CD4-positive, CD25-positive, alpha-beta regulatory T cell (primary cell): ENCODE measurements at places on chromosomes 12 and 14. TPM values are rescaled to one million over a fixed set of nuclear protein-coding genes. Genes with fewer than 3 reads are reported as not detected.

DNA sequence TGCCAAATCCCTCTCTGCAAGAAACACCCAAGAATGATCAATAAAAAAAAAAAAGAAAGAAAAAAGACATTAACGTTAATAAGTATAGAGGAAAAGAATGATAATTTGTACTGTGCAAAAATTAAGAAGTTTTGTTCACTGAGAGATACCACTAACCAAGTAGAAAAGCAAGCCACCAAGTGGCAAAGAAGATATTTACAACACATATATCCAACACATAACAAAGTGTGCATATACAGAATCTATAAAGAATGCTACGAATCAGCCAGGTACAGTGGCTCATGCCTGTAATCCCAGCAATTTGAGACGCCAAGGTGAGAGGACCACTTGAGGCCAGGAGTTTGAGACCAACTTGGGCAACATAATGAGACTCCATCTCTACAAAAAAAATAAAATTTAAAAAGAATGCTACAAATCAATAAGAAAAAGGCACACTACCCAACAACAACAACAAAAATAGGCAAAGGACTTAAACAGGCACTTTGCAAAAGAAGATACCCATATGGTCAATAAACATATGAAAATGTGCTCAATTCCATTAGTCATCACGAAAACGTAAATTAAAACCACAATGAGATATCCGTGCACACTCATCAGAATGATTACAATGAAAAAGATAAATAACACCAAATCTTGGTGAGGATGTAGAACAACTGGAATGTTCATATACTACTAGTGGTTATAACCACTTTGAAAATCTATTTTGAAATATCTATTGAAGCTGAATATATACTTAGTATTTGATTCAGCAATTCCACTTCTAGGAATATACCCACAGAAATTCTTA is 19.8 kb downstream of the GALNT4 start:
- no peak for DNase-seq

DNA sequence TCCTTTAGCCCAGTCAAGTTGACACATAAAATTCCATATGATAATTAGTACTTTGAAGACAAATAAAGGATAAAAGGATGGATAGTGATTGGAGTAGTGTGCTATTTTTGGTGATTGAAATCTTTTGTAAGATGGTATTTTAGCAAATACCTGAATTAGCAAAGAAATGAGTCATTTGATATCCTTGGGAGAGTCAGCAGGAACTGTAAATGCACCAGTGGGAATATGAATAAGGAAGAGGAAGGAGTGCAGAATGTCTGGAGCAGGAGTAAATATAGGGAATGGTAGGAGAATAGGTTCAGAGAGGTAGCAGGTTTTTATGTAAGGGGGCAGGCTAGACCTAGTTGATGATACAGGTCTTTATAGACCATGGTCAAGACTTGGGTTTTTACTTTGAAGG is 75.0 kb downstream of the TRMT5 start:
- DNase-seq, result no peak

DNA sequence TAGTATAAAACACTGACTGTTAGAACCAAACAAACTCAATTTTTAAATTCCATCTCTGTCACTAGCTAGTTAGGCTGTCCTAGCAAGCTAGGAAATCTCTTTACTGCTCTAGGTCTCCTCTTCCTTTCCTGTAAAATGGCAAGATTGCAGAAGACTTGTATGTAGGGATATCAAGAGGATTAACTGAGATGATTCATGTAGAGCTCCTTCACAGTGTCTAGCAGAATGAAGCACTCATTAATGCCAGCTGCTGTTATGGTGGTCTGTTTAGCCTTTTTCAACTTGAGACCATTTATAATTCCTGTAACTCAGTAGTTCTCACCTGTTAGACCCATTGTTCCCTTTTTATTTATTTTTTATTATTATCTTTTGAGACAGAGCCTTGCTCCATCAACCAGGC is 67.8 kb upstream of the KCNH3 start:
- no peak for DNase-seq

PRKD1 gene
- total RNA-seq, result not detected

- no peak for DNase-seq
Measured at GRCh38 chr14:106840258-106840657, 1313.9 kb downstream of the TMEM121 start.

GRCh38 chr14:31261859-31262731 is 54.5 kb upstream of the HECTD1 start:
- no peak for DNase-seq

MAX gene
- total RNA-seq, result 219 TPM

- no peak for DNase-seq
Measured at GRCh38 chr12:130687796-130688778, 28.0 kb downstream of the RIMBP2 start.

DNA sequence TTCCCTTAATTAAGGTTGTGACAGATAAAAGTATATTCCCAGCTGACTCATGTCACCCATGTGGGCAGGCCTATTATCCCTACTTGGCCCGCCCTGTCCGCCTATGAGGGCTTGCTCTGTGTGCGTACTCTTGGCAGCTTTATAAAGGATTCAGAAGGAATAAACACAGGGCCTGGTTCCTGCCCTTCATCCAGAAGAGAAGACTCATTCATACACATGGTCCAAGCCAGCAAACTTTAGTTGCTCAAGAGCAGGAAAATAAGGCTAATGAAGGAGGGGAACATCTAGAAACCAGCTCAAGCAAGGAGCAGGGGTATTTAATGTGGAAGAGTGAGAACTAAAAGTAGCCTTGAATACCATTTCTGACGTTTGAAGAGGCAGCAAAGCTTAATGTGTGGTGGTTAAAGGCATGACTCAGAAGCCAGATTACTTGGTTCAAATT is 141.9 kb downstream of the CRADD start:
- DNase-seq, result no peak

DNA sequence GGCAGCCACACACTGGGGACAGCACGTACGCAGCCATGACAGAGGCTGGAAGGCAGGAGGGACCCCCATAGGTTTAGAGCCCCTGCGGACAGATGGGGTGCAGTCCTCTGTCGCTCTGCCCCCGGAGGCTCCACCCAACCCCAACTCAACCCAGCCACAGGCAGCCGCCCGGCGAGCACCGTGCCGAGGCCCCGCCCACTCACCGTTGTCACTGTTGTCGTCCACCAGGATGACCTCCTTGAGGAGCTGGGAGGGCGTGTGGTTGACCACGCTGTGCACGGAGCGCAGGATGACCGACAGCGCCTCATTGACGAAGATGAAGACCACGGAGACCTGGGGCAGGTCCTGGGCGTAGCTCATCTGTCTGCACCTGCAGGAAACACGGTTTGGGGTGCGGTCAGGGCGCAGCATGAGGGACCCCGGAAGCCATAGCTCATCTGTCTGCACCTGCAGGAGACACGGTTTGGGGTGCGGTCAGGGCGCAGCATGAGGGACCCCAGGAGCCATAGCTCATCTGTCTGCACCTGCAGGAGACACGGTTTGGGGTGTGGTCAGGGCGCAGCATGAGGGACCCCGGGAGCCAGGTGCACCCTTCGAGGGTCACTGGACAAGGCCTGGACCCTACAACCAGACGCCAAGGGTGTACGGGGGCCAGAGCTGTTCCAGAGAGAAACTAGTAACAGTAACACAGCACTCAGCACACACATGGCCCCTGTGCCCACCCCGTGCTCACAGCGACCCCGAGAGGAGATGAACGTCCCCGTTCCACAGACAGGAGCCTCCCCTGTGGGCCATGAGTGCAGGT is 66.9 kb downstream of the GALNT9 start:
- DNase-seq, result no peak

DNA sequence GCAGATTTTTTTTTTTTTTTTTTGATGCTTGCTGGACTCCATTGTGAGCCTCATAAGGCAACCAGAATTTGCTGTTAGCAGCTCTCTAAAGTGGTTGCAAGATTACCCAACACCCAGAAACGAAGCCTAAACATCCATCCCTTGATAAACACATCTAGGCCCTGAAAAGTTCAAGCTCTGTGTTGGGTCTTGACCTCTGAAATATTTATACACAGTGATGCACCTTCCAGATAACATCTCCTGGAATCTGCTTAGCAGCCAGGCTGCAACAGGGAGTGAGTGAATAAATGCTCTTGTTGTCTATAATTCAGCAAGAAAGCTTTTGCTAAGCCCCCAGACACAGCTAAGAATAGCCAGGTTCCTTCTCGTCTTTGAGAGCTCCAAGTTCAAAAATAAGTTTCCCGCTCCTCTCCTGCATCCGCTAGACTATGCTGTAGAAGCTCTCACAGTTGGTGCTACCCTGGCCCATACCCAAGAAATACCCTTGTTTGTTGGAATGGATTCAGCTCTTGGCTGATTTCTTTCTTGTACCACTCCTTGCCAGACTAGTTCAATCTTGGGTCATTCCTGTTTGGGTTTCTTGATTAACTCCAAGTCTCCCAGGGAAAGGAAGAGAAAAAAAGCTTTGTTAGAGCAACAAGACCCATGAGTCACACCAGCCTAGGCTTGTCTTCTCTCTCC is 610.6 kb upstream of the TBX3 start:
- DNase-seq, result no peak

GYS2 gene
- total RNA-seq, result not detected

DNA sequence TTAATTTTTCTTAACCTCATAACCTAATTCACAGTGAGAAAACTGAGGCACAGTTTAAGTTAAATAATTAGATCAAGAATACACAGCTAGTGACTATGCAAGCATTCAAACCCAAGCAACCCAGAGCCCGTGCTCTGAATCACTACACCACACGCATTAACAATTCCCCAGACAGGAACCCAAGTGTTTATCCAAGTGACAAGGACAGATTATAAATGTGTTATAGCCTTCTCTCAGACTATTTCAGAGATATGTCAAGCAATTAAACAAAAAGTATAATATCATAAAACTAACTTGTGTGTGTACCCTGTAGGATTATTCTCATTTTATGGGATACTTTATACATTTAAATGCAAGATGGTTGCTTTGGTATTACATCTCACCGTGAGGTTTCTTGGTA is 43.8 kb downstream of the MED13L start:
- no peak for DNase-seq

DNA sequence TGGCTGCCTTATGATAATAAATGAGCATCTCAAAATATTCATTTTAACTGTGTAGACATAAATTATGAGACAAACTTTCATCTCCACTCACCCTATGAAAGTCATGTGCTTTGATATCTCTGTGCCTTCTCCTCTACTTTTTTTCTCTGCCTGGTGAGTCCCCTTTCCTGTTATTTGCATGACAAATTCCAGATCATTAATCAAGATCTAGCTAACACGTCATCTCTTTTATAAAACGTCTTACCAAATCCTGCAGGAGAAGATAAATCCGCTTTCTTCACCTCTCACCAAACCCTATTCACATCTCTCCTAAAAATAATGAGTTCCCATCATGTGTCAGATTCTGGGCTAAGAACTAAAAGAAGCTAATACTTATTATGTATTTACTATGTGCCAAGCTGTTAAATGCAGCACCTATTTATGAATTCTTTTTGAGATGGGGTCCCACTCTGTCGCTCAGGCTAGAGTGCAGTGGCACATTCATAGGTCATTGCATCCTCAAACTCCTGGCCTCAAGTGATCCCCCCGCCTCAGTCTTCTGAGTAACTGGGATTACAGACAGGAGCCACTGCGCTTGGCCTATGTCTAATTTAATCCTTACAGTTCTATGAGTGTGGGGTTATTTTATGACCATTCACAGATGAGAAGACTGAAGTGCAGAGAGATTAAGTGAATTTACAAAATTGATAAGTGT is 26.7 kb downstream of the SPX start:
- DNase-seq, result no peak

DNA sequence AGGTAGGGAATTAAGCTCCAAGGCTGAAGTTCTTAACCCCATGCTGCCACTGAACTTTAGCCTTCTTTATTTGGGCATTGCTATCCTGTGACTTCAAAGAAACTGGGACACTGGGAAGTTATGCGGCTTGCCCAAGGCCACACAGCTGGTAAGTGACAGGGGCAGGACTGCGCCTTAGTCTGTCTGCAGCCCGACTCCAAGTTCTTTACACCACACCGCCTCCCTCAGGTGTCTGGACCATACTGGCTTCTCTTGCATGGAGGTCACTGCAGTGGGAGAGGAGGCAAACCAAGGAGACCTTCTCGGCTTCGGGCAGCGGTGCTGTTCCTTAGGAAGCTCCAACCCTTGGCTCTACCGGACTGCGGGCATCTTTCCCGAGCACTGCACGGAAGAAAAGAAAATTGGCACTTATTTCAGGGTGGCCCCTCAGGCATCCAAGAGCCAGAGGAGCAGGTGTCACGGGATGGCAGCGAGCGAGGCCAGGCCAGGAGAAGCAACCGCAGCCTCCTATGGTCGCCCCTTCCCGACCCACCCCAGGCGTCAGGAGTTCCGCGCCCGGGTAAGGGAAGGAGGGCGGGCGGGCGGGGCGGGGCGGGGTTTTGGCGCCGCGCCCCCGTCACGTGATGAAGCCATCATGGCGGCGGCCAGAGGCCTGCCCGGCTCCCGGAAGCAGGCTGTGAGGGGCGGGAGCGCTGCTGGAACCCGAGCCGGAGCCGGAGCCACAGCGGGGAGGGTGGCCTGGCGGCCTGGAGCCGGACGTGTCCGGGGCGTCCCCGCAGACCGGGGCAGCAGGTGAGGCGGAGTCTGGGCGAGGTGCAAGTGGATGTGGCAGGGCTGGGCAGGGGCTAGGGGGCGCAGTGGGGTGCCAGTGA is 16.4 kb upstream of the ESPL1 start:
- DNase-seq, result peak; percentile 73

DNA sequence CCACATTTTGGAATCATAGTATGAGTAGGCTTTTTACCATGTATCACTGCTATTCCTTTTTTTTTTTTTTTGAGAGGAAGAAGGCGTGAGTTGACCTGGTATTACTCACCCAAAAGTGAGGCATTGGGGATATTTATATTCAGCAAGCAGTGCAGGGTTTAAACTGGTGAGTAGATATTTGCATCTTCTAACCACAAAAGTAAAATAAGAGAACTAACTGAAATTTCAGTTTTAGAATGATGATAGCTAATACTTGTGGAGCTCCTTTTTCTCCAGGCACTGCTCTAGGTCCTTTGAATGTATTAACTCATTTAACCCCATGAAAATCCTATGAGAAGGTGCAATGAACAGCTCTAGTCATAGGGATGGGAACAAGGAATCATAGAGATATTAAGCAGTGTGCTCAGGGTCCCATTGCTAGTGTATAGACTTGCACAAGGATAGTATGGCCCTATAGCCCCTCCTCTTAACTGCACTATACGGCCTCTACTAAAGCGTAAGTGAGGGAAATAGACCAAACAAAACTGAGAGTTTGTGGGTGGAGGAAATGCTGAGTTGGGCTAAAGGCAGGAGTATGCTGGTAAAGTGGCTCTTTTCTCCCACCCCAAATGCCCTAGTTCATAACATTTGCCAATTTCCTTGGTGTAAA is 104.3 kb upstream of the MAX start:
- DNase-seq, result no peak

GRCh38 chr14:100271247-100271939 is 32.4 kb downstream of the YY1 start:
- DNase-seq, result peak; percentile 20

ITGB7 gene
- total RNA-seq, result 297 TPM

ALKBH2 gene
- total RNA-seq, result 8.7 TPM

DNA sequence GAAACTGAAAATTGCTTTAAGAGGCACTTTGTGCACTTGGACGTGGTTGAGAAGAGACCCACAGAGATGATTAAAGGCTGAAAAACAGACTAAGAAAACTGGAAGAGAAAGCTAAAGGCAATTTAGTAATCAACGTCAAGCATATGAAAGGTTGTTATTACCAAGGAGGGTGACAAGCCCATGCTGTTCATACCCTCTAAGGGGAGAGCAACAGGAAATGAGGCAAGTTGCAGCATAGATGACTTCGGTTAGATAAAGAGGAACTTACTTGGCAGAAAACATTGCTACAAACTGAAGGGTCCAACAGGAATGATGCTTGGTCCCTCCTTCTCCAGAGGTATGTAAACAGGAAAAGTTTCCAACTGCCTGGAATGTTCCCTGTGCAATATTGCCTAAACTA is 107.8 kb downstream of the DUSP6 start:
- peak; percentile 61 for DNase-seq

- no peak for DNase-seq
Measured at GRCh38 chr12:102468261-102468915, 12.0 kb downstream of the IGF1 start.

FITM1 gene
- total RNA-seq, result 1.1 TPM
